ENCODE measurements at places on chromosomes 4 and X.
A peak's percentile ranks its signal among the peaks of the same experiment; 100 is the strongest.

- no peak for DNase-seq
These were observed 239.0 kb upstream of the MAB21L2 start for GRCh38 chr4:150342945-150343344.

- DNase-seq, result no peak
These were observed 23.2 kb downstream of the MOB1B start for GRCh38 chr4:70925418-70925817.

DNA sequence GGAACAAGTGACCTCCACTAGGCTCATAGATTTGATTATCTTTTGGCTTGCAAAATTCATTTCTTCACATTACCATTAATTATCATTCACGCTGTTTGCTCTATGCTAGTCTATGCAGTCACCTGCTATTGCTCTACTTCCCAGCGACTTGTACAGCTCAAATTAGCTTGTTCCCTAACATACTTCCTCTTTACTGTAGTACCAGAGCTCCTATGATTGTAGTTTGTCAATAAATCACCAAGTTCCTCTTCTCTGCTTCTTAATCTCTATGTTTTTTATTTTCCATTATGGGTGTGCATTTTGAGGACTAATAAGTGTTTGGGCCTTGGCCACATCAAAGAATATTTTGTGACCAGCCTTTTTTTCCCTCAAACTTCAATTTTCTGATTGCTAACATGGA lies 6.2 kb upstream of the GSPT2 start:
- DNase-seq, result no peak

DNA sequence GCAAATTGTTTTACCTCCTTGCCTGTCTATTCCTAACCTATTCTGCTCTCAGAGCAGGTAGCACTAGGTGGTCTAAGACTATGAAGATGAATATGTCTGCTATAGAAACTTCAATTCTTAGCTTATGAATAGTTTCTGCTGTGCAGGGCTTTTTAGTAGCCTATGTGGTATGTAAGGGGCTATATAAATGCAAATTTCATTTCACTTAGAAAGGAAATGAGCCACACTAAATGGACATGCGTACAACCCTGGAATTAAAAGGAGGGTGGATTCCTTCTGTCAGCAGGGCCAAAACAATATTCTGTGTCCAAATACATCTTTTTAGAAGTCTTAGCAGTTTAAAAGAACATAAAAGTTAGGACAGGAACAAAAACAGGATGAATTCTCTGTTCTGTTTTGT lies 163.9 kb upstream of the GEMIN8 start:
- no peak for DNase-seq

GRCh38 chrX:100700809-100701208 lies 31.1 kb downstream of the SYTL4 start:
- DNase-seq, result no peak

GRCh38 chrX:134548257-134549201 lies 88.6 kb downstream of the HPRT1 start:
- DNase-seq, result no peak

DNA sequence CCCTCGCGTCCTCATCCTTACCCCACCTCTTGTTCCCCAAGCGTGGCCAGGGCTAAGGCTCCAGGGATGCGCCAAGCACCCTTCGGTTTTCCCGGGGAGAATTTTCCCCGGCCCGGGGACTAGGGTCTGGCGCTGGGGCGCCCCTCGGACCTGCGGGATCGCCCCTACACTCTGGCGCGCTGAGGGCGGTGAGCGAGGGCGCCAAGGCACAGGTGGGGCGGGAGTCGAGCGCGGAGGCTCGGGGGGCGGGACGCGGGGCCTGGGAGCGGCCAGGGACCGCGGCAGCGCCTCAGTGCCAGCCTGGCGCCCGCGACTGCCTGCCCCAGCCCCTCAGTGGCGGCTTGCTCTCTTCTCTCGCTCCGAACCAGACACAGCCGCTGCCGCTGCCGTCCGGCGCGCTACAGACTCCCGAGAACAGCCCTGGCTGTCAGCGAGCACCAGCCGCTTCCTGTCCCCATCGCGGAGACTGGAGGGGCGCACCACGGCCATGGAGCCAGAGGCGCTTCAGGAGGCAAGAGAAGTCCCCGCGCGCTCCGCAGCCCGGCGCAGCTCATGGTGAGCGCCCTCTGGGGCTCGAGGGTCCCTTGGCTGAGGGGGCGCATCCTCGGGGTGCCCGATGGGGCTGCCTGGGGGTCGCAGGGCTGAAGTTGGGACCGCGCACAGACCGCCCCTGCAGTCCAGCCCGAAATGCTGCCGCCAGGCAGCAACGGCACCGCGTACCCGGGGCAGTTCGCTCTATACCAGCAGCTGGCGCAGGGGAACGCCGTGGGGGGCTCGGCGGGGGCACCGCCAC lies at the start of gene DRD5:
DRD5 (plus strand) TSS at position 292 of the 793 bp plus-strand sequence; CDS start at position 688, 396 bp downstream.
- DNase-seq, result no peak

DNA sequence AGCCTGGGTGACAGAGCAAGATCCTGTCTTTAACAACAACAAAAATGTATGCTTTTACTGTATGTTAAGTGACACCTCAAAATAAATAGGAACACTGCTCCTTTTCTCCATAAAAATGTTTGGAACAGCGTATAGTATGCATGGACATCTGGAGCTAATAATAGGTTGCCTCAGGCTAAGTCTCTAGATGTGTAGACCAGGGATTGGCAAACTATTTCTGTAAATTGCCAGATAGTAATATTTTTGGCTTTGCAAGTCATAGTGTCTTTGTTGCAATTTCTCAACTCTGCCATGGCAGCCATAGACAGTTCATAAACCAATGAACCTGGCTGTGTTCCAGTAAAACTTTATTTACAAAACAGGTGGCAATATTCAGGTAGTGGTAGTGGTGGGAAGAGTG lies 76.6 kb upstream of the CBLL2 start:
- DNase-seq, result no peak

GRCh38 chrX:39528161-39528916 lies 569.4 kb downstream of the BCOR start:
- DNase-seq, result no peak

GRCh38 chrX:105114554-105115130 lies 105.9 kb downstream of the TEX13A start:
- DNase-seq, result no peak

DNA sequence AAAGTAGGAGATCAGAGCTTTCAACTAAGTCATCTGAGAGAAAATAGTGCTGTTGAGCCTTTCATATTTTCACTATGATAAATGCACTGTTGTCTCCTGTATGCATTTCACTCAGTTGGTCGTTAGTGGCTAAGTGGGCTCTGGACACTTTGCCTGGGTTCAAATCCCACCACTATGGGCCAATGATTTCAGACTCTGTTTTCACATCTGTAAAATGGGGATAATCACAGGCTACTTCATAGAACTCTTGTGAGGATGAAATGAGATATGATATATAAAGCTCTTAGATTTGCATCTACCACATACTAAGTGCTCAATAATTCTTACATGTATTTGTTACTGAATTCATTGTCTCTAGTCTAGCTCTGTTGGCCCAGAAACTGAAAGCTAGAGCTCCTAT lies 16.8 kb downstream of the LNX1 start:
- no peak for DNase-seq

- DNase-seq, result no peak
These were observed 1.6 kb upstream of the SETD7 start for GRCh38 chr4:139557556-139558110.

DNA sequence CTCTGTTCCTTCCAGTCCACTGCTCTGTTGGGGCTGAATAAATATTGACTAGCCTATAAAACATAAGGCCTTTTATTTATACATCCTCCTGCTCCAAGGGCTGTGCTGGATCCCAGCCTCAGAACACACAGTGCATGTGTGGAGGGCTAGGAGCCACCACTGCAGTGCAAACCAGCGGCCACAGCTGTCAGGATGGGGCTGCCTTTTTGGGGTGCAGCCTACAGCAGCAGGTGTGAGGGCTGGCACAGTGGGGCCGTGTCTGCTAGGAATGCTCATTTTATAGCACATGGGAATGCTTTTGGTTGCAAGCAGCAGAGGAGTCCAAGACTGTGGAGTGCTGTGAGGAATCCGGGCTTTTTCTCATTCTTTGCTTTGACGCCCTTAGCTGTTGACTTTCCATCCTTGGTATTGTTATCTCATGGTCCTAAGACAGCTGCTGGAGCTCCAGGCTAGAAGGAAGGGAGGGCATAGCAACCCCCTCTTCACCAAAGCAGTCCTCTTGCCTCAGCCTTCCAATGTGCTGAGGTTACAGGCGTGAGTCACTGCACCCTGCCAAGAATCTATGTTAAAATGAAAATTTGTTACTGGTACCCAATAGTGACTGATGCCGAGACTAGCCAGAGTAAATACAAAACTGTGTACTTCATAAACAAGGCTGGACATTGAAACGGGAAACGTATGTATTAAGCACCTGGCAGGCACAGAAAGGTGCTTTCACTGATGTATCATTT lies 334.3 kb upstream of the GATB start:
- no peak for DNase-seq

DNA sequence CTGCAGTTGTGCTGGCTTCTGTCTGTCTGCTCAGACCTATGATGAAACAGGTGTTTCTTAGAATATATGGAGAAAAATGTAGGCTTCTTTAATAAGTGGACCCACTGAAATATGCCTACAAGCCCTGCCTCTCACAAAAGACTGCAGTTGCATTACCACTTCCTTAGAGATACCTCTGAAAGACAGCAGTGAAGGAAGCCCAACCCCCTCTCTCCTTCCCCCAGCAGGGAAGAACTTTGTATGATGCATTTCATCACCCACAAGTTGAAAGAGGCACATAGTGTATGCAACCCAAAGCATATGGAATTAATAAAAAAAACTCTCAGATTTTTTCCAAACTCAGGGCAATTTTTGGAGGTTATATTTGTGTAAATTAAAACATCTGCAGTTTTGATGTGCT lies 916.7 kb downstream of the TECRL start:
- no peak for DNase-seq

DNA sequence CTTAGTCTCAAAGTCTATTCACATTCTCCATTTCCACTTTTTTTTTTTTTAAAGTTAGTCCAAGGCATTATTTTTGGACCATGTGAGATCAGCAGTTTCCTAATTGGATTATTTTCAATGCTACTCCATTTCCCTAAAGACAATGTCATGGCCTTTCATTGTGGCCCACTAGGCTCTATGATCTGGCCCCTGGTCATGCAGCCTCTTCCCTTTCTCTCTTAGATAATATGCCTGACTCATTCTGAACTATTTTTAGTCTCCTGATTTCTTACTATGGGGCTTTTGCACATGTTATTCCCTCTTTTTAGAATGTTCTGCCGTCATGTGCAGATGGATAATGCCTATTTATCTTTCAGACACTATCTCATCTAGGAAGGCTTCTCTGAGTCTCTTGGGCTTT lies 157.3 kb downstream of the TMA16 start:
- DNase-seq, result no peak

GRCh38 chr4:138897811-138898226 lies 117.8 kb upstream of the NOCT start:
- peak; percentile 77 for DNase-seq

DNA sequence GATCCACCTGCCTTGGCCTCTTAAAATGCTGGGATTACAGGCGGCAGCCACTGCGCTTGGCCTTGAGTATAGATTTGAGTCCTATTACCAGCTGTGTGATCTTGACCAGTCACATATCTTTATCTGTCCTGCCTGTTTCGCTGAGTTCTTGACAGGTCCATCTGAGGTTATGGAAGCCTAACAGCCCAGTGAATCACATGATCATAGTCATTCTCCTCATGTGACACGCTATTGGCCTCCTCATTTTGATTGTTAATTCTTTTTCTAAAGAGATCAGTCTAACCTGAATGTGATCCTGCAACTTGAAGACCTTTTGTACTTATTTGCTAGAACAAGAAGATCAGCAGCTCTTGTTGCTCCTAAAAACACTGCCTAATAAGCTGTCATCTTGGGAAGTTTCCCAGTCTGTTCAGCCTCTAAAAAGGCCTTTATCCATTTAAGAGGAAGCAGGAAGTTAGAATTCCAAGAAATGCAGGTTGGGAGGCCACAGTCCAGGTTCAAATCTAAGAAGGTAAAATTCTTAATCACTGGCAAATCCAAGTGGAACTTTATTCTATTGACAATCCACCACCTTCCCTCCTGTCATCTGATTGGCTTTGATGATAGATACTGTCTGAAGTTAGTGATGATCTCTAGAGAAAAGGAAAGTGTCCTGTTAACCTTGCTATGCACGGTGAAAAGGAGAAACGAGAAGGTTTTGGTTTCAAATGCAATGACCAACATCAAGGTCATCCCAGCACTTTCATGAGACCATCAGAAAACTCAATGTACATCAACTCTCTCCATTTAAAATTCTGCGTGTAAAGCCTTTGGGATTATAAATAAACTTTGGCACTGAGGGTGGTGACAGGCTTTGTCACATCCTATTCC lies 86.9 kb downstream of the CHRNA9 start:
- no peak for DNase-seq

DNA sequence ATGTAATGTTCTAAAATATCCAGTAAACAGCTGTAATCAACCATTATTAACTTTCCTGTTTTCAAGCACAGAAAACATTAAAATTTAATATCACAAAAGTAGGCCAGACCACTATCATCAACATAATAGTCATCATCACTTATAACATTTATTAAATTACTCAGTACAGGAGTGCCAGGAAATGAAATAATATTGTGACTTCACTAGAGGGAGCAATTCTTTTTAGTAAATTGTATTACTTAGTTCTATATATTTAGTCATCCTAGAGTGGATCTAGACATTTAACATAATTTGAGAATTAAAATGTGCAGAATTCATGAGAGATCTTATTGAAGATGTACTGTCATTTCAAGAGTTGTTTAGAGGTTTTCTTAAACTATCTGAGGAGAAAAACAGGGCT lies 33.6 kb downstream of the PITX2 start:
- DNase-seq, result no peak

GRCh38 chr4:7872264-7872771 lies 67.3 kb downstream of the AFAP1 start:
- peak; percentile 93 for DNase-seq

DNA sequence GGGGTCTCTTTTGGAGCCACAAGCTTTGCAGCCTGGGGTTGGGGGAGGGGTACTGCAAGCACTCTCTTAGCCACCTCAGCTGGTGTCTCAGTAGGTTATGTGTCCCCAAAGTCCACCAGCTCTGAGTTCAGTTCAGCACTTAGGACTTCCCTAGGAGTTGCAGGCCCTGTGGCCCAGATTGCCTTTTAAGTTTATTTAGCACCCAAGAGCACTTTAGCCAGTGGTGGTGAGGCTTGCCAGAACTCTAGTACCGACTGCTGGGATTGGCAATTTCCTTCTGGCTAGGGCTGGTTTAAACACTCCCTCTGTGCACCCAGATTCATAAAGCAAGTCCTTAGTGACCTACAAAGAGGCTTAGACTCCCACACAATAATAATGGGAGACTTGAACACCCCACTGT lies 489.9 kb upstream of the RPS6KA3 start:
- DNase-seq, result no peak

DNA sequence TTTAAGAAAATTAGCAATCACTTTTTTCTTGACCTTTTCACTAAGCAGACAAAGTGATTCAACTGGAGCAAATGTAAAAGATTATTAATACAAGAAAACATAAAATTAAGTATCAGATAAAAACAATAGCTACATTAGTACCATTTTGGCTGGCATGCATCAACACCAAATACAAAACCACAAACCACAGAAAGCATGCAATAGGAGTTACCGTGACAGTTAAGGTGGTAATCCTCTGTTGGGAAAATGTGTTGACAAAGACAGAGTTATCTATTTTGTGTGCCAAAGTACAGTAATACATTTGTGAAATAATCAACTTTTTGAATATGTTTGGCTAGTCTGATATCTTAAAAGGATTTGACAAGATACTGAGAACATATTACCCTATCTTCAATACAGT lies 89.8 kb upstream of the ETNPPL start:
- DNase-seq, result no peak
